ENCODE measurements at places on chromosomes 5 and 9. TPM values are rescaled to one million over a fixed set of nuclear protein-coding genes. Genes with fewer than 3 reads are reported as not detected.
A peak's percentile ranks its signal among the peaks of the same experiment; 100 is the strongest.

DNA sequence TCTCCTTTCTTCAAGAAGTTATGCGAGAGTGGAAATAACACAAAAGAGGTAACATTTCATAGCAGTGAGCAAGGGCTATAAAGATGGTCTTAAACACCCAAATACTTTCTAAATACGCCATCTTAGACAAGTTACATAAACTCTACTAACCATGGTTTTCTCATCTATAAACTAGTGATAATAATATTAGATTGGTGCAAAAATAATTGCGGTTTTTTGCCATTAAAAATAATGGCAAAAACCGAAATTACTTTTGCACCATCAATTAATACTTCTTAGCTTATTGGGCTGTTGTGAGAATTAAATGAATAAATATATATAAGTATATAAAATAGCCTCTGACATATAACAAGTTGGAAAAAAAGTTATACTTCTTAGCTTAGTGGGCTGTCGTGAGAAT, 23.7 kb downstream of the GABRA6 start:
- DNase-seq: no peak

GRCh38 chr5:165508286-165508685, 2002.9 kb downstream of the MAT2B start:
- DNase-seq: no peak

The PRDM9 gene
- total RNA-seq: not detected

GRCh38 chr5:400282-401145, 42.5 kb upstream of the EXOC3 start:
- DNase-seq: peak; percentile 50

Data from H7 (cell line).